ENCODE measurements at places on chromosomes 12 and 14.
A peak's percentile ranks its signal among the peaks of the same experiment; 100 is the strongest.

- DNase-seq: peak; percentile 79
Measured at GRCh38 chr12:31859232-31859977, 99.8 kb upstream of the RESF1 start.

- no peak for DNase-seq
Measured at GRCh38 chr14:72254202-72254936, 322.1 kb downstream of the RGS6 start.

DNA sequence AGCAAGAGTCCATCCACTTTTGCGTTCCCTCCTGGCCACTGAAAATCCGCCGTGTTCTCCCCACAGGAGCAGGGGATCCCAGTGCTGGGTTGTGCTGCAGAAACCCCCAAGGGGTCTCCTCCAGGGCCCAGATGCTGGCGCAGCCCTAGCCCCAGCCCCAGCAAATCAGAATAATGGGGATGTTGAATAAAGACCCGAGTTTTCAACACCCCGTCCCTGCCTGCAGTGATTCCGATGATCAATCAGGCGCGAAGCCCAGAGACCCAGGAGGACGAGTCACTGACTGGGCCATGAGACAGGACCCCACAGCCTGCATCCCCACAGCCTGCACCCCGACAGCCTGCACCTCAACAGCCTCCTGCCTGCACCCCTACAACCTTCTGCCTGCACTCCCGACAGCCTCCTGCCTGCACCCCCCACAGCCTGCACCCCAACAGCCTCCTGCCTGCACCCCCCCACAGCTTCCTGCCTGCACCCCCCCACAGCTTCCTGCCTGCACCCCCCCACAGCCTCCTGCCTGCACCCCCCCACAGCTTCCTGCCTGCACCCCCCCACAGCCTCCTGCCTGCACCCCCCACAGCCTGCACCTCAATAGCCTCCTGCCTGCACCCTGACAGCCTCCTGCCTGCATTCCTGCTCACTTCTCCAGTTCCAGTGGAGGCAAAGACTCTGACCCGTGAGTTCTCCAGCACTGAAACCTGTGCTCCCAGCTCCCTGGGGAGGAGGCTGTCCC lies 37.2 kb downstream of the TNFAIP2 start:
- no peak for DNase-seq

GRCh38 chr12:49366652-49367380 lies 446 bp upstream of the SPATS2 start:
- DNase-seq: peak; percentile 90

DNA sequence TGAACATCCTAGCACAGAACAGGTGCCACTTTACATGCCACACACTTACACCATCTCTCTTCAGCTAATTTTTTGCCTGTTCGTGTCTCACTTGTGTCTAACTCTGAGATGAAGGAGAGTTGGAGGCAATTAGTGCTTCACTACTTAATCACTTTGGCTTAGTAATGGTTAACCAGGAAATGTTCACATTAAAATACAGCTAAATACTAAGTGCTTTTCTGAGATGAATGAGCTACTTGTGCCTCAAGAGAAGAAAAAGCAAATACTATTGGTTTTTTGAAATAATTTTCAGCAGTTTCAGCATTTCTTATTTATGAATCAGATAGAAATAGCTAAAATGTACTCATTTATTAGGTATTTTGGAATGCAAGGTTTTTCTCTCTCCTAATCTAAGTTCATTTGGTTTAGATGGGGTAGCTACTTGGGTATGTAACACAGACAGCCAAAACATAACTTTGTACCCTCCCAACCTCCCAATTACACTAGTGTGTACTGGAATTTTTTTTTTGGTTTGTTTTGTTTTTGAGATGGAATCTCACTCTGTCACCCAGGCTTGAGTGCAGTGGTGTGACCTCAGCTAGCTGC lies 1474.1 kb upstream of the SEL1L start:
- no peak for DNase-seq

- DNase-seq: no peak
Measured at GRCh38 chr14:104526723-104527645, 52.6 kb upstream of the C14orf180 start.

DNA sequence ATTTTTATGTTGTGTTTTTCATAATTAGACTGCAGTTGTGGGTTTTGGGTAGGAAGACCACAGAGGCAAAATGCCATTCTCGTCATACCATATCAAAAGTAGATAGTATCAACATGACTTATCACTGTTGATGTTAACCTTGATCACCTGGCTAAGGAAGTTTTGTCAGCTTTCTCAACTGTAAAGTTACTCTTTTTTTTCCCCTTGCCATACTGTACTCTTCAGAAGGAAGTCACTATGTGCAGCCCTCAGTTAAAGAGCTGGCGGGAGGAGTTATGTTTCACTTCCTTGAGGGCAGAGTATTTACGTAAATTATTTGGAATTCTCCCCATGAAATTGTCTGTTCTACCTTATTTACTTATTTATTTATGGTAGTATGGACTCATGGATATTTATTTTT lies 78.7 kb downstream of the PRORP start:
- DNase-seq: no peak

- DNase-seq: no peak
Measured at GRCh38 chr14:95608637-95609235, 73.9 kb downstream of the GLRX5 start.

GRCh38 chr14:102490456-102490855 lies 19.1 kb downstream of the ANKRD9 start:
- DNase-seq: no peak

DNA sequence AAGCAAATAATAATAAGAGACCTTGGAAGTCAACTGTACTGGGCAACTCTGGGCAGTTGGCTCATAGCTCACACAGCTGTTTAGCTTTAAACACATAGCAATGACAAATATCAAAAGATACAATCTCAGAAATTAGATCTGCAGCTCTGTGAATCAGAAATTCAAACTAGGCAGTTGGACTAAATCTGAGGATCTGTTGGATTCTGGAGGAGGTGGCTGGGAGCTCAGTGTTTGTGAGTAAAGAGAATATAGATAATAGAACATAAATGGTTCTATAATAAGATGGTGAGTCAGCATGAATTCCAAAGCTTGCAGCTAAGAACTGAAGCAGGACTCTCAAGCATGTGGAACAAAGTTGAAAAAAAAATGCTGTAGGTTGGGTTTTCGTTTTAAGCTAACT lies 1949.4 kb upstream of the SEL1L start:
- DNase-seq: no peak

Measured in stimulated activated naive B cell treated with anti-CD40 and anti-IgM and Interleukin-4, amounts not matched to agents 10 μg/mL and 1 μg/mL and 100 μg/mL, for 72 hours (primary cell).